ENCODE measurements at places on chromosomes 12 and 14. TPM values are rescaled to one million over a fixed set of nuclear protein-coding genes. Genes with fewer than 3 reads are reported as not detected.

Gene LAG3
- polyA plus RNA-seq = 1.9 TPM

Gene GUCY2C
- 1.1 TPM for polyA plus RNA-seq

Gene SIX1
- polyA plus RNA-seq = 10.9 TPM

Gene NDUFA12
- polyA plus RNA-seq = 107 TPM

Gene HOXC10
- 62.2 TPM for polyA plus RNA-seq

Gene SLC5A8
- polyA plus RNA-seq = 33.1 TPM

Gene SERPINA4
- 1.2 TPM for polyA plus RNA-seq

Gene IL22
- polyA plus RNA-seq = not detected

Gene SMAGP
- polyA plus RNA-seq = 21.7 TPM

Gene PLEK2
- 1.2 TPM for polyA plus RNA-seq

Gene DHH
- polyA plus RNA-seq = 0.25 TPM

Gene DACT1
- polyA plus RNA-seq = 33.3 TPM

Gene PRR4
- 10.7 TPM for polyA plus RNA-seq

Gene RASAL1
- 6.3 TPM for polyA plus RNA-seq

Gene LRP1-AS
- not detected for polyA plus RNA-seq

Gene ACSM4
- not detected for polyA plus RNA-seq

Gene ISM2
- polyA plus RNA-seq = 2.5 TPM

Gene PA2G4
- 164 TPM for polyA plus RNA-seq

Gene HCFC2
- 22.3 TPM for polyA plus RNA-seq

Gene PRH2
- 0.50 TPM for polyA plus RNA-seq

Gene TBC1D30
- 5.1 TPM for polyA plus RNA-seq

Gene CD163
- polyA plus RNA-seq = 9.5 TPM

Gene KRT6C
- not detected for polyA plus RNA-seq

Gene RNASE7
- polyA plus RNA-seq = 0.55 TPM

Gene SLC38A4
- polyA plus RNA-seq = 27.1 TPM

Gene HCAR1
- 3.0 TPM for polyA plus RNA-seq

Gene MYH7
- 0.32 TPM for polyA plus RNA-seq

Gene ZNF891
- 9.1 TPM for polyA plus RNA-seq

Gene SDR9C7
- 0.32 TPM for polyA plus RNA-seq

Gene ENO2
- 14.8 TPM for polyA plus RNA-seq

Gene GPRC5A
- 7.9 TPM for polyA plus RNA-seq

Gene SUOX
- polyA plus RNA-seq = 55.5 TPM

Gene SLC6A15
- polyA plus RNA-seq = 1.1 TPM

Gene PPP2R5C
- 116 TPM for polyA plus RNA-seq

Gene SLC6A12
- 16.7 TPM for polyA plus RNA-seq

Gene VRTN
- not detected for polyA plus RNA-seq

Gene NKX2-1
- polyA plus RNA-seq = not detected

Gene GALNT16
- polyA plus RNA-seq = 2.7 TPM

Gene DNAL1
- polyA plus RNA-seq = 25.2 TPM

Gene ACOT6
- polyA plus RNA-seq = 0.25 TPM

Measured in left kidney (tissue), 8 donors.